Posterior vena cava (tissue), 2 donors: ENCODE measurements at places on chromosomes 6 and 20. TPM values are rescaled to one million over a fixed set of nuclear protein-coding genes. Genes with fewer than 3 reads are reported as not detected.

DNA sequence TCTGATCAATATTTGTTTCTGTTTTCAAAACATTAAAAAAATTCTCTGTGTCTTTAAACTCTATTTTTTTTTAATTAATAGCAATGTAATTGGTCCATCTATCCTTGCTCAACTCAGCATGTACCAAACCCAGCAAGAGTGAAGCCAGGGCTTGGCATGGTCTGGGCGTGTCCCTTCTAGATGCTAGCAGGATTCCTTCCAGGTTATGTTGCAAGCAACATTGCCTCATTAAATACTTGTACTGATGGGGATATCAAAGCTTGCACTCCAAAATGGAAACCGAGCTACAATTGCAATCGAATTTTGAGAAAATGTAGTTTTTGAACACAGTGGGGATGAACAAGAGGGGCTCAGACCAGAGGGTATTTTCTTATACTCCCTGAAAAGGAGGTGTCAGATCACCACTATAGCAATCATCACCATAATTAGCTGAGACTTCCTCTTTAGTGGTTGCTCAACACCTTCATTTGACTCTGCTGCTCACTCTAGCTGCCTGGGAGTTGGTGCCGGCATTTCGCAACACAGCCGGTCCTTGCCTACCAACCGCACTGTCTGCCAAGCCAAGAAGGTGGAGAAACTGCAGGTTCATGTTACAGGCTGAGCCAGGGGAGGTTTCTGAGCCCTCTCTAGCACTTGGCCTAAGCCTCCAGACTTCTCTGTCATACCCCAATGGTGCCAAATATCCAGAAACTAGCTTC is 67.8 kb upstream of the RALGAPA2 start:
- peak; percentile 89 for DNase-seq

CD93 gene
- 88.2 TPM for total RNA-seq

DNA sequence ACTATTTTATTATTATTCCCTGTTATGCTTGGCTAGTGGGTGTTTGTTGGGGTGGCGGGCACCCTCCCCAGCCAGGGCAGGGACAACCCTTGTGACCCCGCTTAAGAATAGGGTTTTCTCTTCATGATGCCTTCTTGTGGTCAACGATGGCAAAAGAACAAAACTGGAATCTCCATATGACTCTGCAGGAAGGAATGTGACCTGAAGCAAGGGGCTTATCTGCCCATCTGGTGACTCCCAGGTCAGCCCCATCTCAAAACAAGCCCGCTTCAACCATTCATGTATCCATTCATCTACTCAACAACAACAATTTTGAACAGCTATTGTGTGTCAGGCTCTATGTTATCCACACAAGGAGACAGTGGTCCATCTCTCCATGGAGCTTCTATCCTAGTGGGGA is 30.9 kb upstream of the TGM6 start:
- DNase-seq = no peak

DNA sequence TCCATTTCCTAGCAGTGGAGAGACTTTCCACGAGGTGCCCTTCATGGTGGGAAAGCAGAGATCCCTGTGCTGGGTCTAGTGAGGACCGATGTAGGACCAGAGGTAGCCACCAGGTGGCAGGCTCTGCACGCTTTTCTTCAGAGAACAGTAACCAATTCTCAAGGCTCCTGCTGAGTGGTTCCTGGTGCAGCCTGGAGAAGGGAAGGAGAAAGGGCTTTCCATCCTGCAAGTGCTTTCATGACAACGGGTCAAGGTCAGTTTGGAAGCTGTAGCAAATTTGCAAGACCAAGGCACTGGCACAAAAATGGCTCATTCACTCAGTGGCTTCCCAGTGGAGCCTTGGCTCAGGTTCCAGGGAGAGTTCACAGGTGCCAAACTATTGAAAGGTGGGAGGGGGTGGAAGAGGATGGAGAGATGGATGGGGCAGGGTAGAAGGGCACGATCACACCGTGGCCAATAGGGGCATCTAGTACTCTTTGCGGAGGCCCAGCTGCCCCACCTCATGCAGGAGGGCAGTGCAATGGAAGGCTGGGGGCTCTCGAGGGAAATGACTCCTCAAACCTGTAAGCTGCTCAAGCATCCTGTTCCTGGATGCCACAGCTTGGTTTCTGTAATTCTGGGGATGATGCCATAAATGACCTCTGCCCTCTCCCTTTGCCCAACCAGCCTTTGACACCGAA is 25.5 kb upstream of the KCNK16 start:
- DNase-seq = peak; percentile 89

DNA sequence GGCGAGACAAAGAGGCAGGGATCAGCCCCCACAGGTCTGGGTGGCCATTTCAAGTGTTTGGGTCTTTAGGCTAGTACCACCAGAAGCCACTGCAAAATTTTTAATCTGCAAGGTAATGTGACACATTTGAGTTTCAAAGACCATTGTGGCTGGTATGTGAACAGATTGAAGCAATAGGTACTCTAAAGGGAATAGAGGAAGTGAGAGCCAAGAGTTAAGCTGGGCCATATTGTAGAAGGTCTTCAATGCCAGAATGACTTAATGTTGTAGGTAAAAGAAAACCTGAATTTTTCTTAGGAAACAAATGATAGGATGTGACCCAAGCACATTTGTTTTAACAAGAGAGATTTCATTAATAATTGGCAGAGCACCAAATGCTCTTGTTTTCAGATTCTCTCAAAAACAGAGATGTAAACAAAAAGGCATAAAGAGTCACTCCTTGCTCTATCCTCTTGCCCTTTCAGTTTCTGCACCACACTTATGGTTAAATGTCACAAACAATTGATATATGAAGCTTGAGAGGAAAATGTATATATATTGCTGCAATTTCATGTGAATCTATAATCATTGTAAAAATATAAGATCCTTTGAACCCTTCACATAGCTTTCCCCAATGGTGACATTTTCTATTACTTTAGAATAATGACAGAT is 307.1 kb upstream of the PLN start:
- no peak for DNase-seq

GRCh38 chr6:43682724-43683429 is 4.7 kb downstream of the MRPS18A start:
- peak; percentile 16 for DNase-seq
